ENCODE measurements at places on chromosomes 4 and X.

- no peak for DNase-seq
Observed at GRCh38 chr4:104524026-104524425, 29.3 kb upstream of the CXXC4 start.

GRCh38 chrX:39381422-39381821 lies 580.2 kb downstream of the MID1IP1 start:
- no peak for DNase-seq

GRCh38 chrX:40097141-40097503 lies 636 bp downstream of the BCOR start:
- no peak for DNase-seq

- DNase-seq: no peak
Observed at GRCh38 chrX:111336141-111336540, 65.9 kb upstream of the CAPN6 start.

DNA sequence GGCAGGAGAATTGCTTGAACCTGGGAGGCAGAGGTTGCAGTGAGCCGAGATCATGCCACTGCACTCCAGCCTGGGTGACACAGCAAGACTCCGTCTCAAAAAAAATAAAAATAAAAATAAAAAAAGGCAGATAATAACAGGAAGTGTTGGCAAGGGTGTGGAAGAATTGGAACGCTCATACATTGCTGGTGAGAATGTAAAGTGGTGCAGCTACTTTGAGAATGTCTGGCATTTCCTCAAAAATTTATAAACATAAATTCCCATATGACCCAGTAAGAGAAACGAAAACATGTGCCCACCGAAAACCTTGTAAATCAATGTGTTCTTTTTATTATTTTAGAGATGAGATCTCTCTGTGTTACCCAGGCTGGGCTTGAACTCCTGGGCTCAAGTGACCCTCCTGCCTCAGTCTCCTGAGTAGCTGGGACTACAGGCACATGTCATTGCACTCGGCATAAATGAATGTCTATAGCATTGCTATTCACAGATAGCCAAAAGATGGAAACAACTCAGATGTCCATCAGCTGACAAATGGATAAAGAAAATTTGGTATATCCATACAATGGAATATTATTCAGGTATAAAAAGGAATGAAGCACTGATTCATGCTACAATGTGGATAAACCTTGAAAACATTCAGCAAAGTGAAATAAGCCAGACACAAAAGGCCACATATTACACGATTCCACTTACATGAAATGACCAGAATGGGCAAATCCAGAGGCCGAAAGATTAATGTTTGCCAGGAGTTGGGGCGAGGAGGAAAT lies 63.7 kb upstream of the PLAC1 start:
- no peak for DNase-seq

GRCh38 chrX:102599951-102600579 lies 750 bp downstream of the ARMCX5 start:
- no peak for DNase-seq

DNA sequence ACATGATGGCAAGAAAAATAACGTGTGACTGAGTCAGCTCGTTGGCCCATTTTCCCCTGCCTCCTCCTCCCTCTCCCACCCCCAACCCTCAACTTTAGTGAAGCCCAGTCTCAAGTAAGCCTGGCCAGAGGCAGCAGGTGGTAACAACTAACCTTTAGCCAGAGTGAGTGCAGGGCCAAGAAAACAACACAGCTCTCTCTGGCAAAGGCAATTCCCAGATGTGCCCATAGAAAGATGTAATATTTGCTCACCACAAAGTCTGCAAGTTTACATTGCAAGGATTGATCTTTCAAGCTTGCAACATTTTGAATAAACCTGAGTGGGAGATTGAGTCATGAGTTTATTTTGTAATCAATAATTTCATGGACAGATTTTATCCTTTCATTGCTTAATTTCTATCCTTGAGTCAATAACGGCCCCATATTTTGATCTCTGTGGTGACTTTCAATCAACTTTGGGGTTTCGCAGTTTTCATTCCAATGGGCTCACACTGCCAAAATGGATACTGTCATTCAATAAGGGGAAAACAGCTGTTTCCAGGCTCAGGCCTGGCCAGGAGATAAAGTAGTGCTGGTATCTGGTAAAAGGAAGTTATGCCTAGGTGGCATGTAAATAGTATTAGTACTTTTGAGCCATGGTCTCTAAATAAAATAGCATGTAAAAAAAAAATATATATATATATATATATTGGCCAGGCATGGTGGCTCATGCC lies 130.7 kb upstream of the TMEM164 start:
- DNase-seq: no peak

GRCh38 chrX:13309631-13310030 lies 10.2 kb downstream of the ATXN3L start:
- no peak for DNase-seq

GRCh38 chr4:71677568-71677967 lies 106.3 kb downstream of the GC start:
- no peak for DNase-seq

GRCh38 chr4:172042714-172043114 lies 229.5 kb downstream of the GALNTL6 start:
- no peak for DNase-seq

DNA sequence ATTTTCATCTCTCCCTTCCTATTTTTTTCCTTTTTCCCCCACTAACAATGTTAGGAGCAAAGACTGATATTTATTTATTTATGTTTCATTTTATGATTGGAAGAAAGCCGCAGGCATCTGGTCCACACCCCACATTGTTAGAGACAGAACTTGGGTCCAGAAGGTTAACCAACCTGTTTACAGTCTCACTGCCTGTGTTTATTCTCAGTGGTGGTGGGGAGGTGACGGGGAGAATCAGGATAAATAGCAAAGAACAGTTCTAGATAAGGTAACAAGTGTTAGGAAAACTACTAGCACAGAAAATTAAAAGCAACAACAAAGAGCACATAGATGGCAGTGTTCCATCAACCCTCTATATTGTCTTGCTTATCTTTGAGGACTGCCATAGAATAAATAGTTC lies 301.7 kb upstream of the DIPK2B start:
- no peak for DNase-seq

- no peak for DNase-seq
Observed at GRCh38 chr4:163688856-163689255, 194.4 kb downstream of the TMA16 start.

DNA sequence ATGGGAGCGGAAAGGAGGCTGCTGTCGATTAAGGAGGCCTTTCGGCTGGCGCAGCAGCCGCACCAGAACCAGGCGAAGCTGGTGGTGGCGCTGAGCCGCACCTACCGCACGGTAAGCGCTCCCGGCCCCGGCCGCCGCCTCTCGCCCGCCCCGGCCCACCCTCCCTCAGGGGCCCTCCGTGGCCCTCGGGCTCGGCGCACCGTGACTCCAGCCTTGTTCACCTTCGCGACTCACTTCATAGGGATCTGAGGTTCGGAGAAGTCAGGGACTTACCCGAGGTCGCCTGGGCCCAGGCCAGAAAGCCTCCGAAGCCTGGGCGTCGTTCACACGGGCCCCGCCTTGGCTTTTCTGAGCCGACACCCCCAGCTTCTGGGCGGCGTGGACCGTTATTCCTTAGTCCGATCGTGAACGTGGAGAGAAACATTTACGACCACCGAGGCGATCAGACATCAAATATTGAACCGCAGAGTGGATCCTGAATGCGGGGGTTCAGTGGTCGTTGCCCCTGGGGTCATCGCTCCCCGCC lies 362 bp downstream of the NCAPG start:
- no peak for DNase-seq

DNA sequence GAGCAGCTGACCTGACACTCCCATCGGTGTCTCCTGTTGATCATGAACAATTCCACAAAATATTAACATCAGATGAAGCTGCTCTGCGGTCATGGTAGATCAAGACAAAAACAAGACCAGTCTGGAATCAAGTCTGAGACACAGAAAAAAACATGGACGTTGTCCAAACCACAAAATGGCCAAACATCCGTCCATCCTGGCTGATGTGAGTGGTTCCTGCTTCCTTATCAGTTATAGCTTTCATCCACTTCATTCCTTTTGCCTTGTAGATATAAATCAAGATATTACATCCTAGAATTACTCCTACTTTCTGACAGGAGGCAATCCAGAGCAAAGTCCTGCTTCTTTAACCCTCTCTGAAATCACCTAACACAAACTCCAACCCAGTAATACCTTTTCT lies 28.8 kb upstream of the PCSK1N start:
- DNase-seq: no peak

- no peak for DNase-seq
Observed at GRCh38 chrX:153731117-153731844, 6.6 kb downstream of the ABCD1 start.

GRCh38 chr4:65671372-65671771 lies 1.1 kb upstream of the EPHA5 start:
- DNase-seq: no peak

- no peak for DNase-seq
Observed at GRCh38 chr4:95318483-95318882, 230.3 kb downstream of the UNC5C start.

DNA sequence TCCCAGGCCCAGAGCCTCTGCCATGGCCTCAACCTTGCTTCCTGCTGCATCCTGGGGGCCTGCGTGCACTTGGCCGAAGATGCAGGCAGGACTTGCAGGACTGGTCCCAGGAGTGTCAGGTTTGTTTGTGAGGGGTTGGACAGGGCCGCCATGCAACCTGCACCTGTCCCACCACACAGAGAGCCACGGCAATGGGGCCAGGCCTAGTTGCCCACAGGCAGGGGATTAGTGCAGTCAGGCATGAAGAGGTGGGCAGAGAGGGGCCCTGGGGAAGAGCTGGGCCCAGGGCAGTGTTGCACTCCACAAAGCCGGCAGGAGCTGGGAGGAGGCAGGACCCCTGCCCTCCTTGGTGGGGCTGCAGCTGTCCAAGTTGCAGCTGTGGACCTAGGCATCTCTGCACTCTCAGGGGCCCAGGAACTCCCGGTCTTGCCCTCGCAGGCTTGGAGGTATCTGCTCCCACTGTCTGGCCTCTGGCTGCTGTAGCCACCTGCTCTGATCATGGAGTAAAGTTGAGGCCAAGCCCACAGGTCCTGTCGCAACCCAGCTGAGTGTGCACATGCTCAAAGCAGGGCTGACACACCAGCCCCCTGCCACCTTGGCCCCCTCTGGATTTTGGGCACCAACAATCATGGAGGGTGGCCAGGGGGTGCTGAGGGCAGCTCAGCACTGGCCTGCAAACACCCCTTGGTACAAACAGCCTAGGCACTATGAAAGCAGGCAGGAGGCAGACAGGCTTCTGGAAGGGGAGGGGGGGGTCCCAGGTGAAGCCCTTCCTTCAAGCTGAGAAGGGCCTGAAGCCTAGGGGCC lies 190.4 kb upstream of the PCDH10 start:
- no peak for DNase-seq

GRCh38 chr4:19776929-19777328 lies 474.8 kb upstream of the SLIT2 start:
- no peak for DNase-seq

DNA sequence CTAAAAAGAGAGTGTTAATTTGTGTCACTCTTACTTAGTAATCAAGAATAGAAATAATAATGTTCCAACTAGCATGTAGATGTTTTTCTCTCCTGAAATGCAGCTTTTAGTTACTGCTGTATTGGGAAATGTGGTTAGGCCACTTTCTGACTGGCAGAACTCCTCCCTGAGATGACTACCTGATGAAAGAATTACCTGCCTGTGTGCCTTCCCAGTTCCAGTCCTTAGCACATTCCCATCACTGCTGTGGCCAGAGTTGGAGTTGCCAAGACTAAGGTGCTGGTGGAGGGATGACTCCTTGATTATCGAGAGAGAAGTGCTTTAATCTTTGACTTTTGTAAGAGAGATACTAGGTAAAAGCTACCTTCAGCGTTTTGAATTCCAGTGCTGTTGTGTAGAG lies 9.5 kb downstream of the GAB1 start:
- no peak for DNase-seq

- no peak for DNase-seq
Observed at GRCh38 chrX:105313596-105313995, 93.1 kb upstream of the TEX13A start.

- no peak for DNase-seq
Observed at GRCh38 chr4:93409035-93409434, 419.5 kb upstream of the ATOH1 start.

GRCh38 chr4:16830081-16830480 lies 68.4 kb downstream of the LDB2 start:
- no peak for DNase-seq

DNA sequence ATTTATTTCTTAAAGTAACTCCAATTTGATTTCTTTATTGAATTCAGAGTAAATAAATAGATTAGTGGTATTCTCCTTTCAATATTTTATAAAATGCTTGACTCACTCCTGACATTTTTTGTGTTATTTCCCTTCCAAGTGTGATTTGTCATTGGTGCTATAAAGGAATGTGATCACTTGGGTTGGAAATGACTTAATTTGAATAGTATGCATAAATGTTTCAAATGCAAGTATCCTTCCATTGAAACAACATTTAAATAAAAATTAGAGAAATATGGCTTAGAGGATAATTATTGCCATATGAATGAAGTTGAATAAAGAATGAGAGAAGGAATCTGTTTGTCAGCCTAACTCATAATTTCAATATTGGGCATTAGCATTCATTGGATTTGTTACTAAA lies 182.7 kb downstream of the PABPC4L start:
- no peak for DNase-seq

- no peak for DNase-seq
Observed at GRCh38 chr4:2259036-2259540, 2.8 kb downstream of the MXD4 start.

- no peak for DNase-seq
Observed at GRCh38 chr4:118400356-118400755, 47.6 kb upstream of the PRSS12 start.

GRCh38 chrX:19731307-19731820 lies 156.0 kb downstream of the SH3KBP1 start:
- no peak for DNase-seq

GRCh38 chrX:135536877-135537276 lies 16.4 kb downstream of the INTS6L start:
- no peak for DNase-seq

DNA sequence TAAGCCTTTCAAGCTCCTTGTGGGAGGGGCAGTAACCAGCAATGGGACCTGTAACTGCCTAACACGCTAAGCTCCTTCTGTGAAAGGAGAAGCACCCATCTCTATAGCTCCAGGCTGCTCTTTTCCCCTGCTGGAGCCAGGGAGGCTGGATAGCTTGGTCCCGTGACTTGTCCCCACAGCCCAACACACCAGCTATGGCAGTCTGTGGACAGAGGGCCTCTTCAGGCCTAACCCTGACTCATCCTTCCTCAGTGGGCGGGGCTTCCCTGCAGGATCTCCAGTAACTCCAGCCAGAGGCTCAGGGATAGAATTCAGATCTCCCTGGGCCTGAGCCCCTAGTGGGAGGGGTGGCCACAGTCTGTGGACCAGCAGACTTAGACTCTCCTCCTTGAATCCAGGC lies 1290.1 kb downstream of the PCDH7 start:
- no peak for DNase-seq

DNA sequence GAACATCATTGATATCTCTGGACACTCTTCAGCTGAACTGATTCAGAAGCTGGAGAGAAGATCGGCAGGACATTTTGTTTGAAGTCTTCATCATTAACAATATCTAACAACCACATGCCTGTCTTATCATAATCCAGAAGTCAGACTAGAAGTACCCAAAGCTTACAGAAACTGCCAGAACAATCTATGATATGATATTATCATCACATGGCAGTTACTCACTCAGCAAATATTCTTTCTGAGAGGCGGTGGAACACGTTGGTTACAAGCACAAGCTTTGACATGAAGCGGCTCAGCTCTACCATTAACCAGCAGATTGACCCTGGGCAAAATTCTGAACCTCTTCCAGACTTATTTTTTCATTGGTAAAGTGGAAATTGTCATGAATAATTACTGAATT lies 69.4 kb upstream of the KIT start:
- no peak for DNase-seq

Data from activated CD8-positive, alpha-beta memory T cell treated with anti-CD3 and anti-CD28 coated beads for 48 hours (primary cell).